NCI-H510A (cell line): ENCODE measurements at places on chromosomes 2 and 18.

DNA sequence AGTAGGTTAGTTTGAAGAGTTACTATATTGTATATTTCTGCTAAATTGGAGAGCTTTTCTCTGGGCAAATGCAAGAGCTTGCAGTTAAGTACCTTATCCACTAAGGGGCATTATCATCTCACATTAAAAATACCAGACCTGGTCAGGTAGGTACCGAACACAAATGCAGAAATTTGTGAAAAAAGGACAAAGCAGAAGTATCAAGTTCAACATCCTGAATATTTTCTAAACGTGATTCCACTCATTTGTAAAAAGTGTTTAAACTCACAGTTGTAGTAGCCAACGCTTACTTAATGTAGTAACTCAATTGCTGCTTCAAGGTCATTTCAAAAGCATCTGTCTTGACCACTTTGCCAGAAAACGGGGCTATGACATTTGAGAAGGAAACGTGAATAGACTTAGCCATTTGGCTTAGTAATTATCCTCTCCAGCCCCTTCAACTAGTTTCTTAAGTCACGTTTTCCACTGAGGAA is 52.1 kb downstream of the CYRIA start:
- DNase-seq, result no peak

DNA sequence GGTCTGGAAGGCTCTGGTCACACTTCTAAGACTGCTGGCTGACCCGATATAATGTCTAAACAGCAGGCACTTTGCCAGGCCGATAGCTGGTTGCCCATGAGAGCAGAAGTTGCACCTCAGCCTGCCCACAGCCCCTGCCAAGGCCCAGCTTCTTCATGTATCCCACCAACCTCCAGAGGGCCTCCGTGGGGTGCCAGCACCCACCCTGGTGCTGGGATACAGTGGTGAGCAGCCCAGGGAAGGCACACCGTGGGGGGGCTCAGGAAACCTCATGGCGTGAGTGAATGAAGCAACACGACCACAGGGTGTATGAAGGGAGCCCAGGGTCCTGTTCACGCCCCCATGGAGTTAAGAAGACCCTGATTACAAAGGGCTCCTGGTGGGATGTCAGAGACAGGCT is 16.2 kb upstream of the GLI2 start:
- DNase-seq, result no peak

DNA sequence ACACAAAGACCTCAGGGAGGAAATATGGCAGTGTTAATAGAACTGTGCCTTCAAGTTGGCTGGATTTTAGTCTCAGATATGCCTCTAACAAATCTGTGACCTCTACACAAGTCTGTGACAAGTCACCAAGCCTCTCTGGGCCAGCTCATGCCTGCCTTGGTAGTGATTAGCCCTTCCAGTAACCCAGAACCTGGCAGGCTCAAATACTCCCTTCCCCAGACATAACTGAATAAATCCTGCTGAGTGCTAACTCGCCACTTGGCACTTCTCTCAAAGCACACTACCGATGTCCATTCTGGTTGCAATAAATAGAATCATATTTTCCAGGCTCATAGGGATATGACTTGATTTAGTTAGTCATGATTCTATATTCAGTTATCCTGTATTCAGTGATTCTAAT is 15.3 kb upstream of the THSD7B start:
- no peak for DNase-seq

DNA sequence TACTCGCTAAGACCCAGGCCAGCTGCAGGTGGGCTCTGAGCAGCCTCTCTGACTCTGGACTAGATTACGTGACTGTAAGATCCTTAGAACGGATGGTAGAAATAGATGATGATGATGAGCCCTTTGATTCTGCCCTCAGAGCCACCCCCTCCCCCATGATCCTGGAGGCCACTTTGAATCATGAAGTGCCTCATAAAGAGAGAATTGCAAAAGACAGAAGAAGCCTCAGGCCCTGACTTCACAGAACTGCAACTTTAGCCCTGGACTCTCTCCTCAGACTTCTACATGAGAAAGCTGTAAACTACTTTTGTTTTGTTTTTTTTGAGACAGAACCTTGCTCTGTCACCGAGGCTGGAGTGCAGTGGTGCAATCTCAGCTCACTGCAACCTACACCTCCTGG is 15.4 kb upstream of the TET3 start:
- no peak for DNase-seq

GRCh38 chr18:35623255-35623654 is 41.7 kb downstream of the GALNT1 start:
- no peak for DNase-seq

GRCh38 chr18:79334496-79335233 is 61.1 kb upstream of the NFATC1 start:
- DNase-seq, result no peak

DNA sequence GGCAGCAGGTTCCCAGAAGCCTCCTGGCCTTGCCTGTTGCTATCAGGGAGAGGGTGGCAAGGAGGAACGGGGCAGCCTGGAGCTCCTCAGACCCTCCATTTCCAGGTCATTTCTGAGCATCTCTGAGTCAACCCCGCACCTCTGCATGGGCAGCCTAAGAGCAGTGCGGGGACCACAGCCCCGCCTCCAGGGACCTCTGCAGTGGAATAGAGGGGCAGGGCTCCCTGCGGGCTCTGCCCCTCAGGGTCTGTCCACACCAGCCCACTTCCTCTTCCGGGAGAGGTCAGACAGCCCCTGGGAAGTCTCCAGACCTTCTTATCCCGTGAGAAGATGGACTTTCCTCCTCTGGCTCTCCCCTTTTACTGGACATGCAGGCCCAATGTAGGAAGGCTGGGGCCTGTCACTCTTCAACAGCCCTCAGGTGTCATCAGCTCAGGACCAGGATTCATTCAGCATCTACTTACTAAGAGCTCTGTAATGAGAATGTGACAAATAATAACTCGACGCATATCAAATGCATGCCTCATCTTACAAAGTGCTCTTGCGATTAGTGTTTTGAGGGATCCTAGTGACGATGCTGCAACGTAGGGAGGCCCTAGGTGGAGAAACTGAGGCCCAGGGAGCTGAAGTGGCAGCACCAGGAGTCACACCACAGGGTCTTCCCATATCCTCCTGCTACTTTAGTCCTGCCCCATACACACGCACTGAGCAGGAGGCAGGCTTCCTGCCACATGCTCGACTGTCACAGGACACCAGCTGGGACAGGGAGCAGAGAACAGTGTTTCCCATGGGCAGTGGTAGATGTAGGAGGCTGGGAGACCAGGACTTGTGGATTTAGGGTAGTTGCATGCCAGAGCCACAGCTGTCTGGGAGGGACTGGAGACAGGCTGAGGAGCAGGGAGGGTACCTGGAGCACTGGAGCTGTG is 28.0 kb downstream of the SH2D6 start:
- DNase-seq, result no peak

- no peak for DNase-seq
Measured at GRCh38 chr2:9274701-9275343, 68.2 kb downstream of the ASAP2 start.

- no peak for DNase-seq
Measured at GRCh38 chr2:26528836-26529235, 50.9 kb upstream of the OTOF start.

DNA sequence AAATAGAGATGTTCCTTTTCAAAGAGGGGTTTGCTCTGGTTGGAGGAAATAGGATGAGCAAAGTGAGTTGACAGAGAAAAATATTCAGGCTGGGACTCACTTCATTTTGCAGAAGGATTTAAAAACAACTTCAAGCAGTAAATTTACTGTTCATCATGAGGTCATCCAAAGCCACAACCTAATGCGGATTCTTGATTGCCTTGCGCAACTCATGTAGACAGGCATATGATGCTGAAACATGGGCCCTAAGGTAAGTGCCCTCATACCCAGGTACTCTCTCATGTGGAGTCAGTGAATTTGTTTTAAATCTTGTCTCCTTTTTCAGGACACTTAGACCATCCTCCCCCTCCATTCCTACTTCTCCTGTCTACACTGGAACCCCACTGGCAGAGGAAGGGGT is 51.9 kb upstream of the LYPD1 start:
- no peak for DNase-seq

DNA sequence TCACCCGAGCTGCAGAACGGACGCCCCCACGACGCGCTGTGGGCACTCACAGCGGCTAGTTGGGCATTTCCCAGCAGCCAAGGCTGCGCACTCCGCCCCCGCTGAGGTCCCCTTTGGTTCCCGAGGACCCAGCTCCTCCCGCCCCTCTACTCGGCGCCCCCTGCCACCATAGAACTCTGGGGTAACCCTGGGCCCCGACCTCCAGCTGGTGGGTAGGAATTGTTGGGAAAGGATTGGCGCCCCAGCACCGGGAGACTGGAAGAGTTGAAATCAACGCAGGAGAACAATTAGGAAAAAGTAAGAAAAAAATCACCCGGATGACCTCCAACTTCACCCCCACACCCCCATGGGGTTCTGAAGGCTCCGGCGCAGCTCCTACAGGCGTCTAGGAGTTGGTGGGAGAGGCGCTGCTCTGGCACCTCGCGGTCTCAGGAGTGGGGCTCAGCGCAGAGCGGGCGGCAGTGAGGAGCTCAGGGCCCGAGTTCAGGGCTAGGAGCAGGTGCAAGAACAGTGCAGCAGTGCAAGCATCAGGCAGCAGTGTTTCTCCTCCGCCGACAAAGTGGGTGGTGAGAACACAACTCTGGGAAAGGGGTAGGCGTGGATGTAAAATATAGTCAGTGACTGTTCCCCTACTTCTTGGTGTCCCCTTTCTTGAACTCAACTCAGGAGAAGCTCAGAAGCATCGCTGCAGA is 14.0 kb downstream of the POU3F3 start:
- no peak for DNase-seq

DNA sequence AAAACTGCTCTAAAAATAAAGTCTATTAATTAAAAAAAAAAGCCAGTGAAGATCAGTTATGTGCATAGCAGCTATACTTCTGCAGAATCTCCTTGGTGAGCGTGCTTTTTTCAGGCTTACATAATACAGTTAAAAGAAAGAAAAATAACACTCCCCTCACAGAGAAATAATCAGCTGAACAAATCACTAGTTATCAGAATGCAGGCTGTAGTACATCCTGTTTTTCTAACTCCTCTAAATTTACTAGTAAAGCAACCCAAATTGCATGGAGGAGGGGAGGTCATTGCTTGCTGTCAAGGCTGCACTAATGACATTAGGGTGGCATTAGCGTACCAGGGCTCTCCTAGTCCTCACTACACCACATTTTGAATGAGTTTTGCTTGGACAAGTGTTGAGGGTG is 192.2 kb downstream of the PLCL1 start:
- DNase-seq, result no peak

GRCh38 chr2:127437781-127438726 is 19.8 kb downstream of the PROC start:
- no peak for DNase-seq

- no peak for DNase-seq
Measured at GRCh38 chr2:219965287-219966194, 338.1 kb downstream of the SLC4A3 start.

- DNase-seq, result no peak
Measured at GRCh38 chr2:98505311-98505808, 60.7 kb downstream of the INPP4A start.

GRCh38 chr2:12978066-12978835 is 261.5 kb downstream of the TRIB2 start:
- DNase-seq, result no peak
